Ureter (tissue), 1 donor: ENCODE measurements at places on chromosomes 13 and 19.

DNA sequence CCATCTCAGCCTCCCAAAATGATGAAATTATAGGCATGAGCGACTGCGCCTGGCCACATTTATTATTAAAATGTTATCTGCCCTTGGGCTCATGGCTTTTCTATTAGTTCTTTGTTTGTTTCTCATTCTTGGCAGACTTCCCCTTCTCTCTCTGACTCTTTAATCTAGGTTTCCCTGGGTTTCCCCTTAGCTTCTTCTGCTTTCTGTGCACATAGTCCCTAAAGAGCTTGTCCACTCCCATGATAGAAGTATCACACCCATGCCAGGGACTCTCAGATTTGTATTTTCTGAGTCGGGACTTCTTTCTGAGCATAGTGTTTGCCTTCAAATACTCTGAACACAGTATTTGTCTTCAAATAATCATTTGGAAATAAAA lies 38.6 kb upstream of the ITM2B start:
- no peak for DNase-seq

DNA sequence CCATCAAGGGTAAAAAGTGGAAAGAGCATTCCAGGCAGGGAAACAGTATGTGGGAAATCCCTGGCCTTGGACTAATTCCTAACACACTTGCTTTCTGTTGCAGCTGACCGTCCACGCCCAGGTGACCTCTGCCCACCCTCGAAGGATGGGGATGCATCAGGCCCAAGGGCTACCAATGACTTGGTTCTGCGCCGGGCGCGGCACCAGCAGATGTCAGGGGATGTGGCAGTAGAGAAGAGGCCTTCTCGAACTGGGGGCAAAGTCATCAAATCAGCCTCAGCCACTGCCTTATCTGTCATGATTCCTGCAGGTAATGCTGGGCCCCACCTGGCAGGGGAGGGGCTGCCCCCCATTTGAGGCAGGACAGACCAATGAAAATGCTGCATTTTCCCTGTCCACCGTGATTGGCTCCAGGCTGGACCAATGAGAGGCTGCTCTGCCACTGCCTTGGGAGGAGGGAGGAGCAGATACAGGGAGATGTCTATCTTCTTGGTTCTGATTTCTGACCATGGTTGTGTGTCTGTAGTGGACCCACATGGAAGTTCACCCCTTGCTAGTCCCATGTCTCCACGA lies 12.6 kb downstream of the DNASE2 start:
- no peak for DNase-seq

DNA sequence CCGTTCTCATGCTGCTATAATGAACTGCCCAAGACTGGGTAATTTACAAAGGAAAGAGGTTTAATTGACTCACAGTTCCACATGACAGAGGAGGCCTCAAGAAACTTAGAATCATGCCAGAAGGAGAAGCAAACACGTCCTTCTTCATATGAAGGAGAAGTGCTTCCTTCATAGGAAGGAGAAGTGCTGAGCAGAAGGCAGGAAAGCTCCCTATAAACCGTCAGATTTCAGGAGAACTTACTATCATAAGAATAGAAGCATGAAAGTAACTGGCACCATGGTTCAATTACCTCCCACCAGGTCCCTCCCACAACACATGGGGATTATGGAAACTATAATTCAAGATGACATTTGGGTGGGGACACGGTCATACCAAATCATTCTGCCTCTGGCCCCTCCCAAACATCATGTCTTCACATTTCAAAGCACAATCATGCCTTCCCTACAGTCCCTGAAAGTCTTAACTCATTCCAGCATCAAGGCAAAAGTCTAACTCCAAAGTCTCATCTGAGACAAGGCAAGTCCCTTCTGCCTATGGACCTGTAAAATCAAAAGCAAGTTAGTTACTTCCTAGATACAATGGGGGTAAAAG lies 10.6 kb downstream of the ACOD1 start:
- DNase-seq, result no peak

DNA sequence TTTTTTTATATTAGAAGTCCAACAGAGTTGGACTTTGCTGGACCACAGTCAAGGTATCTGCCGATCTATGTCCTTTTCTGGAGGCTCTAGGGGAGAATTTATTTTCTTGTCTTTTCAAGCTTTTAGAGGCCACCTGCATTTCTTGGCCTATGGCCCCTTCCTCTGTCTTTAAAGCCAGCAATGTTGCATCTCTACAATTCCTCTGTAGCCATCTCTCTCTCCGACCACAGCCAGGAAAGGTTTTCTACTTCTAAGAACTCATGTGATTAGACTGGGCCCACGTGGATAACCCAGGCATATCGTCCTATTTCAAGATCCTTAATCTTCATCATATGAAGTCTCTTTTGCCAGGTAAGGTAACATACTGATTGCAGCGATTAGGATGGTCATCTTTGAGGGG lies 43.5 kb upstream of the RGCC start:
- DNase-seq, result no peak

DNA sequence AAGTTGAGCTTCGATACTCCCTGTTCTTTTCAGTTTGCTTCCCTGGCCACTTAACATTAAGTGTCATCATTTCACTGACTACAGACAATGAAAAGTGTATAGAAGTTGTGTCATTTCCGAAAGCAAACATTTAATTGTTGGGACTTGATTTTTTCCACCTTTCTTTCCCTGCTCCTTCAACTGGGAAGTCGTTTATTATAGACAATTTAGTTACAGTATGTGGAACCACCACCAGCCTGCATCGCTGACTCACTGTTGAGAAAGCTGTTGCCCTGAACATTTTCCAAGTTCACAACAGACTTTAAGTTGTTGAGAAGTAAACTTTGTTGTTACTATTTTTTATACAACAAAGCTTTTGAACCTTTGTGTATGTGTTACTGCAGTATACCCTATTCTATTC lies 788.4 kb upstream of the PRR20A start:
- DNase-seq, result no peak

- no peak for DNase-seq
Observed at GRCh38 chr13:59024434-59024833, 1139.3 kb downstream of the DIAPH3 start.

GRCh38 chr13:40132249-40132648 lies 476.8 kb downstream of the COG6 start:
- DNase-seq, result no peak

DNA sequence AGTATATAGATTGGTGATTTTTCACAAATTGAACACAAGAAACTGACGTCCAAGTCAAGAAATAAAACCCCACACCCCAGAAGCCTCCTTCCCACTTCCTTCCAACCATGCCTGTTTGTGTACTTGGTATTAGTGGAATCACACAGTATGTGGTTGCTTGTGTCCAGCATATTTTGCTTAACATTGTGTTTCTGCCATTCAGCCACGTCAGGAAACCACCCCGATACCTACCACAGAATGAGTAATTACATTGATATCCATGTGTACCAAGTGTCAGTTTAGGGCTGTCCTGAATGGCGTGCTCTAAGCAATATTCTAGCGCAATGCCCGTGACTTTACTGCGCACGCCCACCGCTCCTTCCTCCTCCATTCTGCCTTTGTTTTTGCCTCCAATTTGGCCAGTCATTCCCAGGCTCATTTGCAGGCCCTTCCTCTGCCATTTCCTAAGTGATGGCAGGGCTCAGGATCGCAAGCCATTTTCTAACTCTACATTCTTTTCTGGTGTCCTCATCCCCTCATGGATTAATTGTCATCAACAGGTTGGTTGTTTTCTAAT lies 25.9 kb upstream of the MPHOSPH8 start:
- no peak for DNase-seq

DNA sequence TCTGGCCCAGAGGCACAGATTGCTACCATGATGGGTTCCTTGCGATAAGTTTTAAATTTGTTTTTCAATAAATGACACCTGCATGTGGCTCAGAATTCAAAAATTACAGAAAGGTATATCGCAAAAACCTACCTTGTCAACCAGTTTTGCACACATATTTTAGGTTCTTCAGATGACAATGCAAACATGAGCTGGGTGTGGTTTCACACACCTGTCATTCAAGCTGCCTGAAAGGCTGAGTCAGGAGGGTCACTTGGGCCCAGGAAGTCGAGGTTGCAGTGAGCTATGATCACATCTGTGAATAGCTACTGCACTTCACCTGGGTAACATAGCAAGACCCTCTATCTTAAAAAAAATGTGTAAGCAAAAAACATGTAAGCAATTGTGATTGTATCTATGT lies 56.1 kb downstream of the DNM2 start:
- DNase-seq, result no peak

GRCh38 chr19:17754634-17755442 lies 3.6 kb downstream of the FCHO1 start:
- DNase-seq, result no peak

GRCh38 chr13:43153436-43154090 lies 130.2 kb downstream of the DNAJC15 start:
- DNase-seq, result no peak
